ENCODE measurements at places on chromosomes 3 and 15.

DNA sequence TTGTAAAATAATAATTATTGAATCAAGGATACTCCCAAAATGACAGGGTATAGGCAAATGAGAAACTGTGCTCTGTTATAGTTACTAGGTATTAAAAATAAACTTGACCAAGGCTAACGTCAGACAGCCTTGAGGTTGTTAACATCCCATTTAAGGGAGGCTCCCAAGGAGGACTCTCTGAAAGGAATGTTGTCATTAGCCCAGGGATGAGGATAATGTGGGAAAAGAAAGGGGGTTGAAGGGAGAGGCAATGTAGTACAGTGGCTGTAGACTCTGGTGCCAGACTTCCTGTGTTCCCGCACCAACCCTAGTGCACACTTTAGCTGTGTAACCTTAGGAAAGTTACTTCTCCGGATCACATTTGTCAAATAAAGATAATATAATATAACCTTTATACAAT is 47.0 kb upstream of the RARB start:
- DNase-seq: no peak

DNA sequence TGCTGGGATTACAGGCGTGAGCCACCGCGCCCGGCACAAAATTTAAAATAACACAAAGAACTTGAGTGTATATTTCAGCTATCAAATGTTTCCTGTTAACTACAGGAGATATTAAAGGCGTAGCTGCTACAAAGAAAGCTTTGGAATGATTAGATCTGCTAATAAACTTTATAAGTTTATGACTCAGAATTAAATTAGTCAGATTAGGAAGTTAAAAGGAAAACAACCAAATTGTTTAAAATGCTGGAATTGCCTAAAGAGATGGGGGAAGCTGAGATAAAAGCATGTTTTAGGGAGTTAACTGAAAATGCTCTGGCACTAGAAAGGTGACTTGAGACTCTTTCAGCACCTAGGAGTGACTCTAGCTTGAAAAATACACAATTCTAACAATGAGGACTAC is 58.9 kb downstream of the COL8A1 start:
- no peak for DNase-seq

DNA sequence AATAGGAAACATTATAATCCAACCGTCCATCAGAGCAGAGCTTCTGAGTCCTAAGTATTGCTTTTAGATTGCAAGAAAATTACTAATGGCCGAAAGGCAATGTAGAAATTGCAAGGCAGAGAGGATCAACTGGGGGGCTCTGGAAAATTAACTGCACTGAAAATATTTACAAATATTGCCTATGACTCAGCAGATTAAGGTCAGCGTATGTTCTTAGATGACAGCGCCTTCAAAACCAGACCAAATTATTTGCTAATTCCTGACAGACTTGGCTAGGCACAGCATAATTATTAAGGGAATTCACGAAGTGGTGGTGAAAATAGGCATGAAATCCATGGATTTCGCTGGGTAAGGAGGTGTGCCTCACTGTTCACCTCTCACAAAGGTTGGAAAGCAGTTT is 947.7 kb downstream of the TUSC7 start:
- DNase-seq: no peak

DNA sequence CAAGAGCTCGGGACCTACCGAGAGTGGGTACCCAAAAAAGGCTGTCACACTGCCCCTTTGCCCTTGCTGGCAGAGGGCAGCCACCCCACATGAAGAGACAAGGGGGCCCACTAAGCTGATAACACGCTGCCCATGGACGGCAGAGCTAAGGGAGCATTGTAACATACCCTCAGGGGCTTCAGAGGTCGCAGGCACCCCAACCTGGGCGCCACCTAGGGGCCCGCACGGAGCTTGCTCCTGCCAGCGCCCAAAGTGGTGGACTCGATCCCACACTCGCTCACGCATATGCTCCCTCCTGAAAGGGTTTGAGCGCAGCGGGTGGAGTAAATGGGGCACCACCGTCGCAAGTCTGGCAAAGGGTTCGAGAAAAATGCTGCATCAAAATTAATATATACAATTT is 975.4 kb downstream of the ZPLD1 start:
- DNase-seq: no peak

DNA sequence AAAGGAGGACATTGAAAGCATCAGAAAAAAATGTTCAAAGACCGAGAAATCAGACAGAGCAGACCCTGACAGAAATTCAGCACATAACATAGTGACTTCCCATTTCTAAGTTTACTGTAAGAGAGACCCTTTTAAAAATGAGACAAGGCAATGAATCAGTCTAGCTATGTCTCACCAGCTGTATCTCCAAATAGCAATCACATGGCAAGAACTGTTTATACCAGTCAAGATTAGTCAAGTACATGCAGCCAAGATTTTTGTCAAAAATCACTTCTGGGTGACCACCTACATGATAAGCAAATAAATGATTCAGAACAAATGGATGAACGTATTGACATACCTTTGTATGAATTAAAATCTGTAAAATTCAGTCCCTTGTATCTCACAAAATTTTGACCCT is 138.0 kb downstream of the DTWD1 start:
- no peak for DNase-seq

- DNase-seq: no peak
Observed at GRCh38 chr3:197595470-197596185, 39.9 kb upstream of the BDH1 start.

DNA sequence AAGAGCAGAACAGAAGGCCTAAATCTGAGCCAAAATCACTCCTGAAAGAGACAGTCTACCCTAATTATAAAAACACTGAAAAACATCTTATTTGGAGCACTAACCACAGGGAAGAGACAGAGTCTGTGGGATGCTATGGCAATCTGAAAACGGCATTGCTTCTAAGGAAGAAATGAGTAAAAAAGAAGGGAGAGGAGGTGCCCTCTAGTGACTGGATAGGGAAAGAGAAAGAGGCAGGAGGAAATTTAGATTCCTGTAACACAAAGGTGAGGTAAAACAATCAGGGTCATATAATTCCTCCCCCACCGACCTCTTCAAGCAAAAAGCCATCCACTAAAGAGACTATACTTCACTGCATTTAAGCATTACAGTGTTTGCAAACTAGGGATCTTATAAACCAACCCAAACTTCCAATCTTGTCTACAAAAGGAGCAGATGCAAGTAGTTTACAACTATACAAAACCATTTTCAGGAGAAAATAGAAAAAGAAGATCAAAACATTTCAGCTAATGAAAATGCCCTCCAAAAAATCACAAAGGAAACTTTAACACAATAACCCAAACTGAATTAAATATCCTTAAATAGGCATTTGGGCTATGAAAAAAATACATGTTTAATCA is 32.6 kb downstream of the HACD2 start:
- DNase-seq: no peak

DNA sequence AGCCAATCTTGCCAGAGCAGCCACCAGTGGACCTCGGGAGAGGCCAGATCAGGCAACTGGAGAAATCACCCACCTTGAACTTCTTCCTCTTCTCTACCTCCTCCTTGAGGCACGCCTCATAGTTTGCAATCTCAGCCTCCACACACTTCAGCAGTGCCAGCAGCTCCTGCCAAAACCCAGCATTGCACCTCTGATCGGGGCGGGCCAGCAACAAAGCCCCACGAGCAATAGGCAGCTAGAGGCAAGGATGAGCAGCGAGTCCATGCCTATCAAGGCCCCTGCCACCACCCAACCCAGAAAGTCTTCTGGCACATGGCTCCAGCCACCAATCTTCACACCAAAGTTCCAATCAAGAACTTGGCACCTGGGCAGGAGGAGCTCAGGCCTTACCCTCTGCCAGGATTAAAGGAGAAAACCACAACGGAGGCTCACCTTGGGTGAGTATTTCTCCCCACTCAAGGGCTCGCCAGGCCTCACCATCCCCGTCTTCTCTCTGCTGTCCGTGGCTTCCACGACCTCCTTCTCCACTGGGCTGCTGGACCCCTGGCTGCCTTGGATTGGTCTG is 42.1 kb downstream of the SEMA3G start:
- no peak for DNase-seq

DNA sequence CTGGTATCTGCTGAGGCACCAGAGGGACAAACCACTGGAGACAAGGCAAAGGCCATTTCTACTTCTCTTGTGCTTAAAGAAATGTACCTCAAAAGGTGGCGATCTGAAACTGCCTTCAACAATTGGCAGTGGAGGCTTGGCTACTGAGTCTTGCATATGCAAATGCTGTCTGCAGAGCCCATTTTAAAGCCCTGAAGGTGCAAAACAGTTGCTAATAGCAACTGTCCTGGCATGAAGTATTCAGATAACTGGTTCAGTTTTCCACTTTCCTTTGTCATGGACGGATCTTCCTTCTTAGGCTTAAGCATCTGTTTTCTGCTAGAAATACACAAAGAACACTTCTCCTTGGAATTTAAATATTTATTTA is 71.4 kb upstream of the PSMD6 start:
- DNase-seq: no peak

DNA sequence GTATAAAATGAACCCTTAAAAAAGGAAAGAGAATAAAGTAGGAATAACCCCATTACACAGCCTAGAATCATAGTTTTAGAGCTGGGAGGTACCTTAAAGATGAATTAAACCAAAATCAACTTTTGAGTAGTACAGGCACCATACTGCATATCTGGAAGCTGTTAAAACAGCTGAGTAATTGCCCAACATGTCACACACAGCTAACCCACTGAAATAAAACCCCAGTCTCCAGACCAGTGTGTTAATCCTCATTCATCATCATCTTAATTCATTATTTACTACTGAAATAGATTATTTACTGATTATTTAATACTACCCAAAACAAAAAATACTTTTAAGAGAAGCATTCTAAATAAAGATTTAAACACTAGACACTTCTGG is 52.8 kb downstream of the GPR160 start:
- DNase-seq: no peak

DNA sequence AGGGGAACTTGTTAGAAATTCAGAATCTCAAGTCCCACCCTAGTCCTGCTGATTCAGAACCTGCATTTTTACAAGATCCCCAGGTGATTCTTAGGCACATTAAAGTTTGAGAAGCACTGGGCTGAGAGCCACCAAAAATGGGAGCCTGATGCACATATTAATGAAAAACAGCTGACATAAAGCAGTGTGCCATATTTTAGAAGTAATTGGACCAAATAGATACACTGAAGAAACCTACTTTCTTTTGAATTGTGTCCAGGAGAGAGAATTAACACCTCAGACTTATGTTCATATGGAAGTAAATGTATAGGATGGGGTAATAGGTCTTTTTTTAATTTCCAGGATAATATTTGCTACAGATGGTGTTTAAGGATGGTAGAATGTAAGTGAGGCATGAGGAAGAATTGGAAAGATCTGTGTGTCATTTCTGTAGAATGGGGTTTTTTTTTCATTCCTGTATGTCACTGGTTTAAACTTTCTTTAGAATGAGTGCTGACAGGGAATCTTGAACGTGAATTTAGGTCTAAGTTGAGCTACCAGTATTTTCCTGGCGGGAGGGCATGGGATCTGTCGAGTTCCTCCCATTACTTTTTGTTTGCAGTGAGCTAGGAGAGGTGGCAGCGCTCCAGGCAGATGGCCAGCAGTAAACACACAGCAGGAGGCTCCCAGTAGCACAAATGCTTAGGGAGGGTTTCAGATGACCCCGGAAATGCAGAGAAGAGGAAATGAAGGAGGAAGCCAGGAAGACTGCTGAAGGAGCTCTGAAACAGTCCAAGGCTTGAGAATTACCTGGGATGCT is 185.6 kb downstream of the PLCL2 start:
- DNase-seq: no peak

DNA sequence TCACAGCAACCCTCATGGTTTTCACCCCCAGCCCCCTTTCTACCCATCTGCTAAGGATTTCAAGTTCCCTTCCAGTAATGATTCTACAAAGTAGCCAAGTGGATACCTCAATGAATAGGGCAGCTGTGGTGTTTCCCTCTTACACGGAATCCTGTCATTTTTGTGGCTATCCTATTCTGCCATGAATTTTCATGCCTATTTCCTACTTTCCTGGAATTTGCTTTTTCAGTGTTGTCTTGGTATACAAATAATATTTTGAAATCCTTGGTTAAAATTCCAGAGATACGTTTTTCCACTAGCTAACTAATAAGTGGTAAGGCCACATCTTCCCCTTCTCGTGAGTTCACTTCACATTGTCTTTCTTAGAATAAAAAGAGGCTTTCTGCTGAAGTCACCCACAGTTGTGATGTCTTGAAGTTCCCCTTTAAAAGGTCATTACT is 7.5 kb downstream of the ADPRH start:
- DNase-seq: no peak

- no peak for DNase-seq
Observed at GRCh38 chr3:125207949-125208568, 4.5 kb downstream of the SLC12A8 start.

- no peak for DNase-seq
Observed at GRCh38 chr15:56322444-56322843, 42.8 kb upstream of the TEX9 start.

GRCh38 chr3:117170094-117170493 is 460.5 kb downstream of the TUSC7 start:
- DNase-seq: no peak

DNA sequence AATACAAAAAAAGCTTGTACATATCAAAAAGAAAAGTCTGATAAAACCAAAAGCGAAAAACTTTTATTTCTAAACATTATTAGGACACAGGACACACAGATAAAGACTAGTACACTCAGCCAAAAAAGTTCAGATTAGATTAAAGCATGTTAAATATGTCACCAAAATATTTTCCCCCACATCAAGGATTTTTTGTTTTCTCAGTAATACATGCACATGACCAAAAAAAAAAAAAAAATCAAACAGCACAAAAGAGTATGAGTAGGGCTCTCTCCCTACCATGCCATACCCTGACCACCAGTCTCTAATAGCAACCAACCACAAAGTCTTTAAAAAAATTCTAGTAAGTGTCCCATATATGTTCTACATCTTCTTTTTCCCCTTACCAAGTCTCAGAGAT is 77.4 kb downstream of the LRRFIP2 start:
- DNase-seq: no peak

GRCh38 chr3:41518626-41519025 is 319.3 kb downstream of the CTNNB1 start:
- DNase-seq: no peak

- DNase-seq: peak; percentile 4
Observed at GRCh38 chr3:134317106-134317947, 56.9 kb downstream of the AMOTL2 start.

DNA sequence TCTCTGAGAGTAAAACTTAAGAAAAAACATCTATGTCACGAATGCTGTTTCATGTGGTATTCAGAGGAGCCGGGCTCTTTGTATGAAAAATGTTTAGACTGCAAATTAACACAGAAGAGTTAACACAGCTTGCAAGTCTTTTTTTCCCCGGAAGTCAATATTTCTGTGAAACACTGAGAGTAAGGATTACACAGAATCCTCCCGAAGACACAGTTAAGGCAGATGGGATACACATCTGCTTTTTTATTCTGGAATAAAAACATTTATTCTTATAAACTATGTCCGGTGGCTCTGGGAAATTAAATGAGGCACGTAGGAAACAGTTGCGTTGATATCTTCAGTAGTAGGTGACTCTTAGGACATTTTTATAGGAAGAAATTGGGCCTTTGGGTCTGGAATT is 180.6 kb downstream of the PTPRG start:
- DNase-seq: no peak

DNA sequence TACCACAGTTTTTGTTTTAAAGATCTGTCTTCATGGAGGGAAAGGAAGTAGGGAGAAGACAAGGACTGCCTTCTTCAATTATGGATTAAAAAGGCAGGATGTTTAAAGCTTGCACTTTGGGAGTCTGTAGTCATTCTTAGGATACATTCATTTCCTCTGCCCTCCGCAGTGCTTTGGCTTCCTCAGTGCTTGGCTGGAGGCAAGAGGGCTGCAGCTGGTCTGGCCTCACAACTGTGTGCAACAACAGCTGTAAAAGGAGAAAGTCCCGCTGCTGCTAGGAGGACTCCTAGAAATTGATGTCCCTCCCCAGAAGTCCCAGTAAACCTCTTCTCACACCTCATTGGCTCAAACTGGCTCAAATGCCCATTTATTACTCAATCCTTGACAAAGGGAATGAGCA is 54.4 kb upstream of the PPP2R3A start:
- DNase-seq: no peak
